ENCODE measurements at places on chromosomes 6 and 20.

- no peak for DNase-seq
These were observed 228.3 kb downstream of the CLIC5 start for GRCh38 chr6:45787384-45787783.

- DNase-seq, result no peak
These were observed 126.7 kb downstream of the BCAS1 start for GRCh38 chr20:53943522-53944291.

GRCh38 chr6:14038467-14039437 lies 78.8 kb upstream of the CD83 start:
- DNase-seq, result no peak

GRCh38 chr6:57147955-57148858 lies 23.9 kb upstream of the BAG2 start:
- no peak for DNase-seq

DNA sequence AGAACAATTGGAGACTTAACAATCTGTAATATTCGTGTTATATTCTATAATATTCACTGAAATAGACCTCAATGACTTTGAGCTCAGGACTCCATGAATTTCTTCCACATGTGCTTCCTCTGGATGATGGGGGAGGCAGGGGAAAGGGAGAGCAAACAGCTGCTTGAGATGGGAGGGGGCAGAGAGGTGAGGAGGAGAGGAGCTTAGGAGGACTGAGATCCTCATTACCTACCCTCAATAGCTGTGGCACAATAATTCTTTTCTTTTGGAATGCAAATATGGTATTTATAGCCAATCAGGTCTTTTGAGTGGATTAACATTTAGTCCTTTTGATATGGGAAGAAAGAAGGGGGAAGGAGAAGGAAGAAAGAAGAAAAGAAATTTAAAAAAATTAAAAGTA lies 64.1 kb upstream of the ZNF217 start:
- DNase-seq, result no peak
